T-helper 1 cell treated with Interleukin-12 subunit alpha and Interleukin-12 subunit beta and Interleukin-4 antibody, amounts not matched to agents 30 ng/mL and 1 ng/mL, for 36 hours (primary cell): ENCODE measurements at places on chromosomes 1 and 21. TPM values are rescaled to one million over a fixed set of nuclear protein-coding genes. Genes with fewer than 3 reads are reported as not detected.

AADACL3 gene
- not detected in 2 replicates for total RNA-seq

CD247 gene
- 211 and 220 TPM in 2 replicates for total RNA-seq

PRAMEF1 gene
- total RNA-seq: not detected in 2 replicates

CYP4Z1 gene
- total RNA-seq: not detected in 2 replicates

PGBD5 gene
- 0.12 TPM in 1 of 2 replicates, not detected in the other for total RNA-seq

KCNN3 gene
- total RNA-seq: 0.07 and 0.27 TPM in 2 replicates

COL6A1 gene
- 0.59 and 0.63 TPM in 2 replicates for total RNA-seq
